PC-3 (cell line): ENCODE measurements at places on chromosomes 2 and 18. TPM values are rescaled to one million over a fixed set of nuclear protein-coding genes. Genes with fewer than 3 reads are reported as not detected.

Gene ELAC1
- total RNA-seq: 1.7 and 4.4 TPM in 2 replicates

Gene IL36B
- total RNA-seq: not detected in 2 replicates

DNA sequence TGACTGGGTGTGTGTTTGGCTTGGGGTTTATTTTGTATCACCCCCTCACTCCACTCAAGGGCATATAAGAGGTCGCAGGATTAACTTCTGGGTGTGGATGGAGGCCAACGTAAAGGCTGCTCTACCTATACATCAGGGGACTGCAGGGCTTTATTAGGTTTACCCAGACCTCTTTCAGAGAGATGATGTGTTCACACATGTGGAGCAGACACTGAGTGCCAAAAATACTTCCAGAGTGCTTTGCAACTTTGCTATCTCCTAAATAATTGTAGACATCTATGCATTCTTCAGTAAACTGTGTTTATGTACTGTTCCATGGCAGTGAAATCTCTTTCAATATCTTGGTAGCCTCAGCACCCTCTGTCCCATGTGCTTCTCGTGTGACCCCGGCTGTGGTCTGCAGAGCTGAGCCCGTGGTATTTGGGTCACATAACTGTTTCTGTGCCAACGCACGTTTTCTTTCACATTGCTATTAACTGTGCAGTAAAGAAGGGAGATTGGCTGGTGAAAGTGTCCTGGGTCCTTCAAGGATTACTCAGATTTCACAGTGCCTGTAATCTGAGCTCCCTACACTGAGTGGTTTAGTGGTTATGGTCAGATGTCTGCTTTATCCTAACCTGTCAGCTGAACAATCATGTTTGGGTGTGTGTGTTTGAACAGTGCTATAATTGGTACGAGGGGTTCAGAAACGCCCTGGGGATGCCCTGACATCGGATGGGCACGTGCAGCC lies 208.1 kb downstream of the VAPA start:
- no peaks in the 10 kb centered on the region; the same call in 1 of the 2 replicates for H3K27me3 ChIP-seq
- H3K4me3 ChIP-seq: no peak overlapping the region
- H3K27ac ChIP-seq: peak overlapping the region; percentile 28; the same call in 1 of the 2 replicates
- no peaks in the 10 kb centered on the region for H3K36me3 ChIP-seq

DNA sequence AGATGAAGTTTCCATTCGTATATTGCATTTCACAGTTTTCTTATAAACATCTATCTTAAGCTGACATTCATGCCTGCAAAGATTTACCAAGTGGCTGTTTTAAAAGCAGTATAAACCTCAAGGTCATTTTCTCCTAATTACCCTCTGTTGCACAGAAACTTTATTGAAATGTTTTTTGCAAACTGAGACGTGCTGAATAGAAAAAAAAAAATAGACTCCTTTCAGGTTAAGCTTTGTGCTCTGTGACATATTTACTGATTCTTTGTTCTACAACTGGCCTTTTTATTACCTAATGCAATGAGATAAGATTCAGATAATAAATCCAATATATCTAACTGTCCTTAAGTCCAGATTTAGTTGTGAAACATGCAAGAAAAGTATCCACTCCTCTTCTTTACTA lies 938.7 kb downstream of the DSC3 start:
- H3K27me3 ChIP-seq: no peaks in the 10 kb centered on the region
- H3K4me1 ChIP-seq: peaks cover 20% of the 10 kb centered on the region
